ENCODE measurements at places on chromosomes 6 and 20.
A peak's percentile ranks its signal among the peaks of the same experiment; 100 is the strongest.

DNA sequence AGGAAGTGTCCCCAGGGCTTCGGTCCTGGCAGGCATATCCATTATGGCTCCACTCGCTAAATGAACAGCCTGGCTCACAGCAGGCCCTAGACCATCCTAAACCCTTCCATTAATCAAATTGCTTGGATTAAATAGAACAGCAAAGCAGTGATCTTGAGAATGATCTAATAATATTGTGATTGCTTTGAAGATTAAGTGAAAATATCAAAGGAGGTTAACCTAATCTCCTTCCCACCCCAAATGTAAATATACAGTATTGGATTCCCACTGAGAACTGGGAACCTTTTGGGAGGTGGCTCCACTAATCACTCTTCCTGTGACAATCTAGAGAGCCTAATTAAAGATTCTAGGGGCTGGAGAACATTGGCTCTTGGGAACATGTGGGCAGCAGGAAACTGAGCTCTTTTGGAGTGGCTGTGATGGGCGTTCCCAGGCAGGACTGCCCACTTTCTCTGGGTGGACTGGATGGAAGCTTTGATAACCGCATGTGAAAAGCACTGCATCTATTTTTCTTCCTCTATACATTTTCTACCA lies 68.3 kb upstream of the FRMD1 start:
- DNase-seq, result no peak

- DNase-seq, result no peak
These were observed 22.7 kb downstream of the LAMA4 start for GRCh38 chr6:112231594-112232060.

- no peak for DNase-seq
These were observed 4.1 kb upstream of the FBXO5 start for GRCh38 chr6:152986978-152987377.

DNA sequence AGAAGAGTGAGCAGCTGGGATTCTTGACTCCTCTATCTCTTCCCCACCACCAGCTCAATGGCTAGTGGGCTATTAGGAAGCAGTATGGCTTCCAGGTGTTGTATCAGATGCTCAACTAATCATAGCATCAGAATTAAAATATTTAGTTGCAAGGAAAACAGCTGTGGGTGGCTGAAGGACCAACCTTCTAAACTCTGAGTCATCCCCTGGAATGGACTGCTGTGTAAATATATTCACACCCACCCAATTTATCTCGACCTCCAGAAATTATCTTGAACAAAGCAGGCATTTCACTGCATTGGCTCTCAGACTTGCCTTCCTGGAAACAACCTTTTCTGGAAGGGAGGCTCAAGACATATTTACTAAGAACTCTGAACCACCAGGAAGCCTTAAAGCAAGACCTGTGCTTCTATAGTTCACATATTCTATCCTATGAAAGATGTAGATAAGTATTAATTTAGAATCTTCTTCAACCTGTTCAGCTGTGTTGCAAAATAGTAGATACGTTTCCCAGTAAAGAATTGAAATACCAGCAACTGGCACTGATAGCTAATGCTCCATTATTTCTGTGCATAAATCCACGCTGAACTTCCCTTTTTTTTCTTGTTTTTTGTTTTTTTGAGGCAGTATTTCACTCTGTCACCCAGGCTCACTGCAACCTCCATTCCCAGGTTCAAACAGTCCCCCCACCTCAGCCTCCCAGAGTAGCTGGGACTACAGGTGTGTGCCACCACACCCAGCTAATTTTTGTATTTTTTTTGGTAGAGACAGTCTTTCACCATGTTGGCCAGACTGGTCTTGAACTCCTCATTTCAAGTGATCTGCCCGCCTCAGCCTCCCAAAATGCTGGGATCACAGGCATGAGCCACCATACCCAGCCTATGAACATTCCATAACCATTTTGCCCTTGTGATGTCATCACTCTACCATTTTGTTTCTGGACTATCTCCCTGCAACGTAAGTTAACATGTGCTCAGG lies 56.9 kb upstream of the CD2AP start:
- DNase-seq, result no peak

- no peak for DNase-seq
These were observed 15.5 kb downstream of the CYP39A1 start for GRCh38 chr6:46637145-46637544.

GRCh38 chr20:4782378-4782772 lies 60.7 kb downstream of the PRND start:
- DNase-seq, result no peak

DNA sequence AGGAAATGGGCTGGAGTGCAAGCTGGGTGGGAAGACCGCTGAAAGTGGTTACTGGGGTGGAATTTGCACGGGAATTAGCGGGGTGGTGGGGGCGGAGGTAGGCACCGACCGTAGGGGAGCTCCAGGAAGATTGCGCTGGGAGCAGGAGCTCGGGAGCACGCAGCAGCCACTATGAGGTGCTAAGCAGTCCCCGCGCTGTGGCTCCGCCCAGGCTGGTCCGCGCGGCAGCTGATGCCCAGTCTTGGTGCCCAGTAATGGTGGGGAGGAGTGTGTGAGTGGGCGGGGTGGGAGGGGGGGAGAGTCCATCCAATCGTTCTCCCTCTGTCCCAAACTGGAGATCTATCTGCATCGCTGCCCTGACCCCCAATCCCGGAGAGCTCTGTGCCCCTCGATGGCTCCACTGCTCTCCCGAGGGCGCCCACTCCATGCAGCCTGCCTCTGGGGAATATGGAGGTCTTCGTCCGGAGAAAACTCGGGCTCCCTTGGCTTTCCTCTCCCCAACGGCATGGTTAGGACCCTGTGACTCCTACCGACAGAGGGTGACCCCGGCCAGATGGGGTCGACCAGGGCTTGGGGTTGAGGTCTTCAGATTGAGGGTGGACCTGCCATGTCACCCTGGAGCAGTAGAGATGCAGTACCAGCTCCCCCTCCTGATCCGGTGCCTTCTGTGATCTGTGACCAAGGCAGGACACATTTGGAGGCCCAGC lies 5.3 kb downstream of the TP53TG5 start:
- DNase-seq, result no peak

- DNase-seq, result no peak
These were observed 46.9 kb downstream of the GJA10 start for GRCh38 chr6:89941031-89941762.

DNA sequence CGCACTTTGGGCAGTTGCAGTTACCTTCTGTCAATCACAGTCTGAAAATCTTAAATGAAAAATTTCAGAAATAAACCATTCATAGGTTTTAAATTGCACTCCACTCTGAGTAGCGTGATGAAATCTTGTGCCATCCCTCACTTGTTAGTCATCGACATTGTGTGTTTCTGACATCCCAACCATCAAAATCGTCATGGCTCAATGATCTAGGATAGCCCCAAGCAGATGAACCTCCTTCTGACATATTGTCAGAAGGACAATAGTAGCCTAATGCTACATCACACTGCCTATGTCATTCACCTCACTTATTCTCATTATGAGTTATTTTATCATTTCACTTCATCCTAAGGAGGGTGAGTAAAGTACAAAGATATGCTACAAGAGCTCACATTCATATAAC lies 284.8 kb downstream of the PTPRK start:
- DNase-seq, result no peak

- no peak for DNase-seq
These were observed 9.8 kb downstream of the PDE10A start for GRCh38 chr6:165653196-165653595.

DNA sequence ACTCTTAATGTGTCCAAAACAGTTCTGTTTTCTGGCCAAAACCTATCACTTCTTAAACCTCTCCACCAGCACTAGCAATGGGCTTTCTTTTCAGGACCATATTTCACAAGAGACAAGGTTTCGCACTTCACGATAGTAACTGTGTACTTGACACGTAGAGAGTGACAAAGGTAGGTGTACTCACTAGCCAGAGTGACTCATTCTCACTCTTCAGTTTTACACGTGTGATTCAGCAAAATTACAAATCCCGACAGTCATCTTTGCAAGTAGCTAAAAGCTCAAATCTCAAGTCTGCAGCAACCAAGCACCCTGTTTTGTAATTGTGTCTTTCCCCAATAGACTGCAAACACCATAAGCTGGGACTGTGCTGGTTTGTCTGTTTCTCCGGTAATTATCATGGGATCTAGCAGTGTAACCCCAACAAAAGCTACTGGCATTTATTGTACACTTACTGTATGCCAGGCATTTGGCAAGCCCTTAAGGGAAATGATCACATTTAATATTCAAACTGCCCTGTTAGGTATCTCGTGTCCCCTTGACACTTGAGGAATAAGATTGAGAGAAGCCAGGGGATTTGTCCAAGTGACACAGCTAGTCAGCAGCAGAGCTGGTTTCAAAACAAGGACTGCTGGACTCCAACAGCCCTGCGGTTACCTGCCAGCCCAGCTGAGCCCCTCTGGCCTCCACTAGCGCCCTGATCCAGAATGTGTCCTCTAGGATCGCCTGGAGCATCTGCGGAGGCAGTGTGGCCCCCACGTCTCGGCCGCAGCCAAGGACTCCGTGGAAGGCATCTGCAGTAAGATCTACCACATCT lies 9.9 kb downstream of the PCIF1 start:
- DNase-seq, result no peak

DNA sequence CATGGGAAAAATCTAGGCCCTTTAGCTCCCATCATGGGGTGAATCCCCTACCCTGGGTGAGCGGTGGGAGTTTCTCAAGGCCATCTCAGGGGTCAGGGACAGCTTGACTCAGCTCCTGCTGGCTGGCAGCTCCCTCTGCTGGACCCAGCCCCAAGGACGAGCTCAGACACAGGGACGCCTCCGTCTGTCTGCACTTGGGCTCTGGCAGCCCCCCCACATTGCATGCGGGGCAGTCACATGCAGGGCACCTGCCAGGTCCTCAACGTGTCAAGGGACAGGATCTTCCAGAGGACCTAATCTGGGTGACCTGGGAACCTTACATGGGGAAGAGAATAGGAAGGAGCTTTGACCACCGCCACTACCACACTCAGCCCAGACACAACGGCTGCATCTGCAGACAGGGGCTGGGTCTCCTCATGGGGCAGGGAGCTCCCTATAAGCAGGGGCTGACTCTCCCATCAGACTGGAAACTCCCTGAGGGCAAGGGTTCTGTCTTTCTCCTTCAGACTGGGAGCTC lies 173.4 kb downstream of the MRPL14 start:
- DNase-seq, result no peak

DNA sequence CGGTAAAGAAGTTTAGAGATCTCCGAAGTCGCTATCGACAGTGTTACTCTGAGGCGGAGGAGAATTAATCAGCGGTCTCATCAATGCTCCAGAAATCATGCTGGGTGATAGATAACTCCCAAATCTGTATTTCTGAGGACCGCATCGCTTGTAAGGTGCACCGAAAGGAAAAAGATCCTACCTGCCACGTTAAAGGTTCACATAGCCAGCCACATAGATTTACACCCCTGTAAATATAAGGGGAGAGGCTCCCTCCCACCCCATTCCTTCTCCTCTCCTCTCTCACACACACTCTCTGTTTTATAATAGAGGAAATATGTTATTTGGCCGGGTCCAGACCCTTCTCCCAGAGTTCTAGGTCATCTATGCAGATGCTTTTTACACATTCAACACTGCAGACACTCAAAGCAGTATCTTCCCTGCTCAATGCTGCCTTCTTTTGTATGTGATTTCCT lies 620 bp upstream of the DEK start:
- no peak for DNase-seq

DNA sequence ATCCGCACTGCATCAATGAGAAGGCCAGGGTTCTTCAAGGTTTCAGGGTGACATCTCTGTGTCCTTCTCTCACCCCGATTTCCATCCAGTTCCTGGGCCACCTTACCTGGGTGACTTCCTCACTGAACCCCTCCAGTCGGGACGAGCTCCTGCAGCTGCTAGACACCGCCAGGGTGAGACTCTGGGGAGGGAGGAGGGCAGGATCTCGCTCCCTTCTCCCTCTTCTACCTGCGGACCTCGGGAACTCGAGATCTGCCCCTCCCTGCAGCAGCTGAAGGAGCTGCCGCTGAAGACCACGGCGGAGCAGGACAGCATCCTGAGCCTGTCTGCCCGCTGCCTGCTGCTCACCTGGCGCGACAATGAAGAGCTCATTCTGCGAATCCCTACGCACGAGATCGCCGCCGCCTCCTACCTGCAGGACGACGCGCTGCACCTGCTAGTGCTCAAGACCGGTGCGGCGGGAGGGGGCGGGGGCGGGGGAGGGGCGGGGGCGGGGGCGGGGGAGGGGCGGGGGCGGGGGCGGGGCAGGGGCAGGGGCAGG lies 7.5 kb downstream of the CCM2L start:
- peak; percentile 25 for DNase-seq

GRCh38 chr6:166419717-166420116 lies 37.0 kb upstream of the MPC1 start:
- no peak for DNase-seq

DNA sequence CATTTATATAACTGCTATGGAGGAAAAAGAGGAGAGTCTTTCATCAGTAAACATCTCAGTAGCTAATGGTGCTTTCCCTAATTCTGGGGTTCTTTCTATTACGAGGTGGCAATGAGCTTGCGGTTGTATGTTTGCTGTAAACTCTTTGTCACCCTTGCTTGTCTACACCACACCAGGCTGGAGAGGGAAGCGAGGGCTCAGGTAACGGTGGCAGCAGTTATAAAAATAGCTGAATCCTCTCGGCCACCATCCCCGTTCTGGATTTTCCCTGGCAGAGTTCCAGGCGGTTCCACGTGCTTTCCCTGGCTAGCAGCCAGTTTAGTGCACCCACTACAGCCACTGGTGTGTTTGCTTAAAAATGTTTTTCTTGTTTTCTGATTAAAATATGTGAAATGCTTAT lies 39.0 kb downstream of the MAS1 start:
- peak; percentile 67 for DNase-seq

DNA sequence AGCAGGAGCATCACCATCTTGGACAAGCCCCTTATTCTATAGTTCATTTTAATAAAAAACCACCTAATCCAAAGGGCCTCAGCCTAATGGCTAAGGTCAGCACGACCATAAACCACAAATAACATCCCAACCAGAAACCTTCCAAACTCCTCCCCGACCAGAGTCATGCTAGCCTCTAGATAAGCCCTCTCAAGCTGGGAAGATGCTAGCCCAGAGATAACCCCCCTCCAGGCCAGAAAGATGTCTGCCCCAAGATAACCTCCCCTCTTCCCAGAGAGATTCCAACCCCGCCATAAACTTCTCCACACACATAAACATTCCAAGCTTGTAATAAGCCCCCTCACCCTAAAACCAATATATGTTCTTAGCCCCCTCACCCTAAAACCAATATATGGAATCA lies 38.5 kb upstream of the OR14J1 start:
- no peak for DNase-seq

DNA sequence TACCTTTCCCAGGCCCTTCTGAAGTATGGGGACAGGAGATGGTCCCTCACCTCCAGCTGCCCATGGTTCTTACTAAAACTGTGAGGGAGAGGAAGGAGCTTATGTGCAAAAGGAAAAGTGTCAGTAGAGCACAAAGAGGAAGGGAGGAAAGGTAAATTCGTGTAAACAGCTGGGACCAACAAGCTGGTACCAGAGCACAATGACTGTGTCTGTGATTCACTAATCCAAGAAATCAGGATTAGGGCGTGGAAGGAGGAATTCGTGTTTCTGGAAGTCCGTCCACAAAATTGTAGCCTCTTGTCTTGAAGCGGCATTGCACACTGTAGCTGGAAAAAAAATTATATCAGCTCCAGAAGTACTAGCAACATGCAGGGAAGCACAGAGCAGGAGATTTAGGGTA lies 129.0 kb upstream of the RREB1 start:
- DNase-seq, result no peak

Measured in central memory CD4-positive, alpha-beta T cell (primary cell).